ENCODE measurements at places on chromosomes 13 and 19.
A peak's percentile ranks its signal among the peaks of the same experiment; 100 is the strongest.

DNA sequence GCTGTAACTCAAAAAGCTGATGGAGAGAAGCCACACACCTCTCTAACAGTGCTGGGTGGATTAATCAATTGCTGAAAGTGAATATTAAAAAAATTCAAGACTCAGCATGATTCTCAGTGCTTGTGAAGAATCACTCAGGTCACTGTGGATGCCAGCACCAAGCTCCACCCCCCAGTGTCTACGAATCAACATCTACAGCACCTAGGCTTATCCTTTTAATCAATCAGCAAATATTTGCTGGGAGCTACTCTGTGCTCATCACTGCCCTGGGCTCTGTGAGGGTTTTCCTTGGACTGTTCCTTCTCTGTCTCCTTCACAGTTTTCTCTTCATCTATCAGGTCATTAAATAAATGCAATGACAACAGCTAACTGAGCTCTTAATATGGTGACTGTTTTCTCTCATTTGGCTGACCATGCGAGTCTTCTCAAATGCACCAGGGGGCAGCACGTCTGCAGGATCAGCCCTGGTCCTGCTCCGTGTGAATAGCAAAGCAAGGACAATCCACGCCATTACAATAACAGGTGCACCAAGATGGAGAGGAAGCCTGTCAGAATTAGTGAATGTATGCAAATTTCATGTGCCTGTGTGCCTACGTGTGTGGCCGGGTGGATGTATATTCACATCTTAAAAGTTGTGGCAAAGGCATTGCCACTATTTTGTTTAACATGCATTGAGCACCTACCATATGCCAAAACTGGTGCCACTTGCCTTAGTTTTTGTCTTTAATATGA, 14.6 kb upstream of the C13orf42 start:
- DNase-seq, result peak; percentile 41

GRCh38 chr13:70363991-70364390, 255.7 kb upstream of the KLHL1 start:
- no peak for DNase-seq

- DNase-seq, result no peak
These were observed 1344.9 kb downstream of the UQCRFS1 start for GRCh38 chr19:27868007-27868406.

DNA sequence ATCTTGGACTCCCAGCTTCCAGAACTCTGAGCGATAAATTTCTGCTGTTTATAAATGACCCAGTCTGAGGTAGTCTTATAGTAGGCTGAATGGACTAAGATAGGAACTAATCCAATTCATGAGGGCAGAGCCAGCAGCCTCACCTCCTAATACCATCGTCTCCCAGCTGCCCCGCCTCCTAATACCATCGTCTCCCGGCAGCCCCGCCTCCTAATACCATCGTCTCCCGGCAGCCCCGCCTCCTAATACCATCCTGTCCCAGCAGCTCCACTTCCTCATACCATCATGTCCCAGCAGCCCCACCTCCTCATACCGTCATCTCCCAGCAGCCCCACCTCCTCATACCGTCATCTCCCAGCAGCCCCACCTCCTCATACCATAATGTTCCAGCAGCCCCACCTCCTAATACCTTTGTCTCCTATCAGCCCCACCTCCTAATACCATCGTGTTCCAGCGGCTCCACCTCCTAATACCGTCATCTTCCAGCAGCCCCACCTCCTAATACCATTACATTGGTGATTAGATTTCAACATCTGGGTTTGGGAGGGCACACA, 2.4 kb upstream of the ARGLU1 start:
- peak; percentile 45 for DNase-seq

DNA sequence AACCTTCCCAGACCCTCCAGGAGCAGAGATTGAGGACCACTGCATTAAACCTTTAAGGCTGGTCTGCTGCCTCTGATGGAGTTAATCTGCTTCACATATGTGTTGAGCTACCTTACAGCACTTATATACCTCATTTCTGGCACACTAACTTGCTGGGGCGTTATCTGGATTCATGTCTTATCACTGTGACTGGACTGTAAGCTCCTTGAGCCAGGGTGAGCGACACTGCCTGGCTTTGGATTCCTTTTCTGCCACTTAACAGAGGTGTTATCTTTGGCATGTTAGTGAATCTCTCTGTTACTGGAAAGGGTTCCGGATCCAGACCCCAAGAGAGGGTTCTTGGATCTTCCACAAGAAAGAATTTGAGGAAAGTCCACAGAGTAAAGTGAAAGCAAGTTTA, 69.8 kb upstream of the RGCC start:
- no peak for DNase-seq

- DNase-seq, result no peak
These were observed at the start of gene CNOT3 for GRCh38 chr19:54137699-54138488. Gene CNOT3 (plus strand): TSS chr19:54137762. CDS start chr19:54142979, 5,217 bp downstream.

DNA sequence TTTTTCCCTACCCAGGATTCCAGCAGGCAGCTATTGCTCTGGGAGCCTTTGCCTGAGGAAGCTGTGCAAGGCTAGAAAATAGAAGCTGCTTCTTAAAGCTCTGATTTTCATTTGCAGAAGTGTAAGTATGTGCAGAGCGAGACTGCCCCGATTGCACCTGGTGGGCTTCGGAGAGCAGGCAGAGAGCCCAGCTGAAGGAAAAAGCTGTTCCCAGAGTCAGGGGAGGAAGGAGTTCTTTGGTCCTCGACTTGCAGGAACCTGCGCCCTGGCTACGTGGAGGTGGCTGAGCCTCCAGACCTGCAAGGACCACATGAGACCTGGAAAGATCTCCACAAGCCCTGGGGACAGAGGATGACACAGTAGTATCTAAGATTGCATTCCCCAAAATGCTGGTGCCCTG, 235.0 kb upstream of the ARGLU1 start:
- DNase-seq, result no peak

GRCh38 chr19:47495478-47496372, 11.7 kb upstream of the KPTN start:
- no peak for DNase-seq

- DNase-seq, result no peak
These were observed 9.7 kb upstream of the C19orf12 start for GRCh38 chr19:29724746-29725145.
